PC-9 (cell line): ENCODE measurements at places on chromosomes 7 and 10. TPM values are rescaled to one million over a fixed set of nuclear protein-coding genes. Genes with fewer than 3 reads are reported as not detected.

ACTL6B gene
- not detected in 2 replicates for total RNA-seq

ABCB1 gene
- not detected in 2 replicates for total RNA-seq

FBXW4 gene
- 34.9 and 38.2 TPM in 2 replicates for total RNA-seq

MAGI2 gene
- total RNA-seq = 0.92 and 1.6 TPM in 2 replicates

ATG9B gene
- total RNA-seq = 9.7 and 13.7 TPM in 2 replicates

INSYN2A gene
- total RNA-seq = not detected in 2 replicates

ZNF282 gene
- total RNA-seq = 32.5 and 35.9 TPM in 2 replicates

GNGT1 gene
- 1.1 TPM in 1 of 2 replicates, not detected in the other for total RNA-seq

ATOH7 gene
- not detected in 2 replicates for total RNA-seq

PNLIPRP2 gene
- not detected in 2 replicates for total RNA-seq

HABP2 gene
- not detected in 2 replicates for total RNA-seq

AKR1C8 gene
- 2.7 and 4.0 TPM in 2 replicates for total RNA-seq

OIT3 gene
- 0.28 TPM in 1 of 2 replicates, not detected in the other for total RNA-seq

VENTX gene
- total RNA-seq = not detected in 2 replicates

SMC3 gene
- total RNA-seq = 22.1 and 31.2 TPM in 2 replicates

TMEM184A gene
- 21.4 TPM in 2 replicates for total RNA-seq

SPAM1 gene
- not detected in 2 replicates for total RNA-seq

LIPM gene
- not detected in 2 replicates for total RNA-seq

GPR158 gene
- total RNA-seq = 9.0 and 12.2 TPM in 2 replicates

BAMBI gene
- total RNA-seq = 3.3 and 4.5 TPM in 2 replicates

BLOC1S2 gene
- total RNA-seq = 9.9 and 17.9 TPM in 2 replicates

ZNF248 gene
- total RNA-seq = 10.7 and 15.1 TPM in 2 replicates

CNPY1 gene
- total RNA-seq = not detected in 2 replicates

RBP3 gene
- total RNA-seq = not detected in 2 replicates
